ENCODE measurements at places on chromosomes 13 and 19.

- DNase-seq: no peak
These were observed 18.5 kb upstream of the KBTBD7 start for GRCh38 chr13:41212881-41213280.

GRCh38 chr19:5881543-5882299, 11.4 kb upstream of the FUT5 start:
- DNase-seq: no peak

DNA sequence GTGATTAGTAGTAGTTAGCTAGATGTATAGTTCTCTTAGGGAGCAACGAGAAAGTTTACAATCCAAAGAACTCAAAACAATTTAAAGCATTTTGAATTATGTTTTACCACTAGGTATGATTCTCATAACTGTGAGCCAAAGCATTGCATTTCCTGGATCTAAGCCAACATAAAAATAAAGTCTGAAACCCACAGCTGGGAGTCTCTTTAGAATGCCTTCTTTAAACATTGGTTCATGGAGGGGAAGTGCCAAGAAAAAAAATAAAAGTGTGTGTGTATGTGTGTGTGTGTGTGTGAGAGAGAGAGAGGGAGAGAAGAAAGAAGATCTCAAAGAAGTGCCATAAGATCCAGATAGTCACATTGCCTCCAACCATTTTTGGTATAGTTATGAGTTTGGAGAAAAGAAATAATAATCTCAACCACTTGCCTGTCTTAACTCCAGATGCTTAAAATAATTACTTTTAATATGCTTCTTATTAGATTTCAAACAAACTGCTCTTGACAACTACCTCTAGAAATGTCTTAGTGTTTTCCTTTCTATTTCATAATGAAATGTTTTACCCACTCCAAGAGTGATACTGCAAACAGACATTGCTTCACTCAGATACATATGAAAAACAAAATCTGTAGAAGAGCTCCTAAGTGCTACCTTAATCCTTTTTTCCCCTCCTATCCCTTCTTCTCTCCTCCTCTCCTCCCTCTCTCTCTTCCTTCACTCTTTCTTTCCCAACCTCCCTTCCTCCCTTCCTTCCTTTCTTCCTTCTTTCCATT, 554.1 kb downstream of the KCTD12 start:
- no peak for DNase-seq

DNA sequence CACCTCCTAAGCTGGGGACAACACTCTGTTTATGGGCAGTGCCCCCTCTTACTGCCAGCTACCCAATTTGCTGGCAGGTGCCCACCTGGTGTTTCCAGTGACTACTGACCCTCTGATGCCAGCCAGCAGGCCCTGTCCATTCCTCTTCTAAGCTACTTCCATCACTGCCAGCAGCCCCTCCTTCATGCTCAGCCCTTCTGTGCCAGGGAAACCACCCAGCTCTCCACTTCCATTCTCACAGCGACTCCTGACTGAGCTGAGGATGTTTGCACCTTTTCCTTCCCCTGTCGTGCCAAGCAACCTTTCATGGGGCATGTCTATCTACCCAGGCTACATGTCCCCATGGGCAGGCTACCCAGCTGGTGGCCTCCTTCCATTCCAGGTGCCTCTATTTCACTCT, 24.0 kb upstream of the ZNF492 start:
- DNase-seq: no peak

- DNase-seq: no peak
These were observed 1193.8 kb downstream of the SLITRK1 start for GRCh38 chr13:82688400-82688994.

DNA sequence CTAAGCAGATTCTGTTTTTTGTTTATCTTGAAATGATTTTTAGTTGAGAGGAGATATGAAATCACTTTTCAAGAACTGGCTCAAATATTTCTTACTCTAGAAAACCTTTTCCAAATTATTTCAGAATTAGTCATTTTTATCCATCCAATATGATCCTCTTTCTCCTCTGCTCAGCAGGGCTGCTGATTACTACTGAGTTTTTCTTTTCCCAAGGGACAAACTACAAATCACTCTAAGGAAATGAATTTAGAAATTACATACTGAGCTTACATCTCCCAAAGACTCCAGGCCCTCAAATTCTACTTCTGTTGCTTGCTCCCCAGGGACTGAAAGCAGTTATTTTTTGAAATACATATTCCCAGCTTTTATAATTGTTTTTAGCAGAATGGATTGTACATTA, 87.4 kb upstream of the UFM1 start:
- DNase-seq: no peak

- DNase-seq: no peak
These were observed 3.7 kb downstream of the SLC25A42 start for GRCh38 chr19:19067276-19068072.

- no peak for DNase-seq
These were observed 8.2 kb downstream of the CAPN12 start for GRCh38 chr19:38736036-38736412.

GRCh38 chr19:40627486-40628279, 26.5 kb downstream of the LTBP4 start:
- DNase-seq: no peak

DNA sequence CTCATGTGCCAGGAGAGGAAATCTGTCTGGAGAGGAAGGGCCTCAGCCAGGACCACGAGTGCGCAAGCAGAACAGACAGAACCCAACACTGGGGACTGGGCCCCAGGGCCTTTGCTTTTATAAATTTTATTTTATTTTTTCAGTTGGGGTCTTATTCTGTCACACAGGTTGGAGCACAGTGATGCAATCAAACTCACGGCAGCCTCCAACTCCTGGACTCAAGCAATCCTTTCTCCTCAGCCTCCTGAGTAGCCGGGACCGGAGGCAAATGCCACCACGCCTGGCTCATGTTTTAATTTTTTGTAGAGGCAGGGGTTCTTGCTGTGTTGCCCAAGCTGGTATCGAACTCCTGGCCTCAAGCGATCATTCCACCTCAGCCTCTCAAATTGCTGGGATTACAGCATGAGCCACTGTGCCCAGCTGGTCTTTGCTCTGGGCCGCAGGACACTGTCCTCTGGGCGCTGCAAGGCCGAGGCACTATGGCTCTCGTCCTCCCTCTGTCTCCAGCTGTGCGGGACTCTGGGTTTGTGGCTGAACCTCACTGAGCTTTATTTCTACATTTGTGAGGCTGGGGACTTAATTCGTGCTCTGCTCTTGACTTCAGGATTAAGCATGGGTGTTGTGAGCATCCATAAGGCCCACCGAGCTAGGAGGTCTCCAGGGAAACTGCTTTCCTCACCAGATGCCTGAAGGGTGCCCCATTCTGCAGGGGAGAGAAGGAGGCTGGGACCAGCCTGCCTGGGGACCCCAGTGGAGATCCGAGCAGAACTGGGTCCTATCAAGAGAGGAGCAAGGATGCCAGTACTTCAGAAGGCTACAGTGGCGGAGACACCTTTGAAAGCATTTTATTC, 144.2 kb upstream of the VSTM2B start:
- DNase-seq: no peak

DNA sequence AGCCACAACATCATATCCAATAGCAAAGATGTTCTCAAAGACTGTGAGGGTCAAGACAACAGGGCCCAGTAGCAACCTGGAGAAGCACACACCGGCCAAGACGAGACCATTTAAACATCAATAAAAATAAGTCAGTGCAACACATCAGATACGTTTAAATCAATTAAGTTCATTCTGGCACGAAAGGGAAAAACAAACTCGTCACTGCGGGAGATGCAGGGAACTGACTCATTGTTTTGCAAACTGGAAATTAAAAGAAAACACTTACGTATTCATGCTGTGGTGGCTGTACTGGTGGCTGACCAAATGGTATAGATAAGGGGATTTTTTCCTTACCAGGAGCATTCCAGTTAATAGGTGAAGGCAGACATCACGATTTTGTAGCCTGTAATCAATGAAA, 26.3 kb upstream of the SLC15A1 start:
- DNase-seq: no peak

GRCh38 chr19:50713556-50714236, 5.9 kb downstream of the SHANK1 start:
- DNase-seq: no peak

DNA sequence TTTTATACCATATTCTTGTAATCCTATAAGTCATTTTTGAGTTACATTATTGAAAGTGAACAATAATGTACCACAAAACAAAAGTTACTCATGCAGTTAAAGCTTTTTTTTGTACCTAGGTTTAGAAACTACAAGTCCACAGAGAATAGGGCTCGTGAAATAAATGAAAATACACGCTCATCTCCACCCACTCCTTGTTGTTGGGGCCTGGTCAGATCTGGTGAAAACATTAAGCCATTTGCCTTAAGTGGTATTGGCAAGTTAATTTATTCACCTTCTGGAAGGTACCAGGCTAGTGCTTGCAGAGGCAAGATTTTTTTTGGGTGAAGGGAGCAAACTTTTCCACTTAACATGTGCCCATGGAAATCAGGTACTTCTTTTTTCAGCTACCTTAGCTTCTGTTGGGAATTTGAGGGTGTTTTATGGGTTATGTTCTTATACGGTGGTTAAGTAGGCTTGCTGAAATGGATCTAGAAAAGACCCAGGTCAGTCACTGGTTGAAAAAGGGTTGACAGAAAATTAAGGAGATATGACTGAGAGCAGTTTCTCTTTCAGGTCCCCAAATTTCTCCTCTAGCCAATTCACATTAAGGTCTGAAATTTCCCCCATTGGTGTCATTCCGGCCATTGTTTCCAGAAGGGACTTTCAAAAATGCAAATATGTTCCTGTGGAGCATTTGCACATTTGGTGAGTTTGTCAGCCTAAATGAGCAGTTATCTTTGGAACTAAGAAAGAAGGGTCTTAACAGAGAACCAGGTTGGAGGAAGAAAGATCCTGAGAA, 143.3 kb downstream of the KCNRG start:
- no peak for DNase-seq

DNA sequence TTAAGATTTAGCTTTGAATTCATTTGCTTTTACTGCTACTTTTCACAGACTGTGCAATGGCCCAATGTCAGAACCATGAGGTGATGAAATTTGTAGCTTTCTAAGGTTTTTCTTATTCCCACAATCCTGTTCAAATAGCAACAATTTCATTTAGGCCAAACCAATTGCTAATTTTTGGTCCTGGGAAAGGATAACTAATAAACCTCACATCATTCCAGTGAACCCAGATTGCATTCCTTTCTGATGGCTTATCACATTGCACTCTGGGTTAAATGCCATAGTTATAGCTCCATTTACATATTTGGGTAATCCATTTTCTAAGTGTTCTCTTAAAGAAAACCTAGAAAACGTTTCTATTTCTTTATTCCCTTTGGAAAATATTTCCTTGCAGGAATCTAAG, 22.9 kb upstream of the POMP start:
- no peak for DNase-seq

- DNase-seq: no peak
These were observed 43.0 kb downstream of the METTL21C start for GRCh38 chr13:102651892-102652291.

- DNase-seq: no peak
These were observed 29.0 kb downstream of the GPX4 start for GRCh38 chr19:1132552-1133383.

DNA sequence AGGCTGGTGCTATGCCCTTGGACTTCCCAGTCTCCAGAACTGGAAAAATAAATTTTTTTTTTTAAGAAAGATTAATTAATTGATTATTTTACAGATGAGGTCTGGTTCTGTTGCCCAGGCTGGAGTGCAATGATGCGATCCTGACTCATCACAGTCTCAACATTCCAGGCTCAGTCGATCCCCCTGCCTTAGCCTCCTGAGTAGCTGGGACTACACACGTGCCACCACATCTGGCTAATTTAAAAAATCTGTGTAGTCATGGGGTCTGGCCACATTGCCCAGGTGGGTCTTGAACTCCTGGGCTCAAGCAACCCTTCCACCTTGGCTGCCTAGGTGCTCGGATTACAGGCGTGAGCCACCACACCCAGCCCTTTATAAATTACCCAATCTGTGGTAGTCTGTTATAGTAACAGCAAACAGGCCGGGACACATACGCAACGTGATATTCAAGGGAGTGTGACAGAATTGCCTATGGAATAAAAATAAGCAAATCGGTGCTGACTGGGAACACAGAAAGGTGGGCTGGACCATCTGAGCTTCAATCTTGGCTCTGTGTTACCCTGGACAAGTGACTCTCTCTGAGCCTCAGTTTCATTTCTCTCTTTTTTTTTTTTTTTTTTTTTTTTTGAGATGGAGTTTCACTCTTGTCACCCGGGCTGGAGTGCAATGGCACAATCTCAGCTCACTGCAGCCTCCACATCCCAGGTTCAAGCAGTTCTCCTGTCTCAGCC, 42.8 kb downstream of the PIN1 start:
- no peak for DNase-seq

DNA sequence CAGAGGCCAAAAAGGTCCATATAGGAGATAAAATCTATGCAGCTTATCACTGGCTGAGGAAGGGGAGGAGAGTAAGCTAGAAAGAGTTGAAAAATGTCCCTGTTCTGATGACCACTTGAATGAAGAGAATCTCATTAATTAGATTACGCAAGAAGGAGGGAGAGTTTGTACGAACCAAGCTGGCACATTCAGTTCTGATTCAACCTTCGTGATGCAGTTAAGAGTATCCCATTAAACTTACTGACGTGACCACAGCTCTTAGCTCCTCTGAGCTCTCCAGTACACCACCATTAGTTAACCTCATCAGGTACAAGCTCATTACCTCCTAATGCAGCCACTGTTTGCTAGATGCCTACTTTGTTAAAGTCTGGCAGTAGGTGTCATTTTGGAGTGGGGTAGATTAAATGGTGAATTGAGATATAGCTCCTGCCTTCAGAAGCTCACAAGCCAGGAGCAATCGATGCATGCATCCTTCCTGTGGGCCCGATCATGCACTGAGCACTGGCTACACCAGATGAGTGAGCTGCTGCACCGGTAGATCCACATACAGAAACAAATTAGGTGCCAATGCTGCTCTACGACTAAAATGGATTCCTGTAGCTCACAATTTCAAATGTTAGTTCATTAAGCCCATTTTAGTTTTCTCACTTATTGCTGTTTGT, 458.3 kb downstream of the COG6 start:
- DNase-seq: no peak

DNA sequence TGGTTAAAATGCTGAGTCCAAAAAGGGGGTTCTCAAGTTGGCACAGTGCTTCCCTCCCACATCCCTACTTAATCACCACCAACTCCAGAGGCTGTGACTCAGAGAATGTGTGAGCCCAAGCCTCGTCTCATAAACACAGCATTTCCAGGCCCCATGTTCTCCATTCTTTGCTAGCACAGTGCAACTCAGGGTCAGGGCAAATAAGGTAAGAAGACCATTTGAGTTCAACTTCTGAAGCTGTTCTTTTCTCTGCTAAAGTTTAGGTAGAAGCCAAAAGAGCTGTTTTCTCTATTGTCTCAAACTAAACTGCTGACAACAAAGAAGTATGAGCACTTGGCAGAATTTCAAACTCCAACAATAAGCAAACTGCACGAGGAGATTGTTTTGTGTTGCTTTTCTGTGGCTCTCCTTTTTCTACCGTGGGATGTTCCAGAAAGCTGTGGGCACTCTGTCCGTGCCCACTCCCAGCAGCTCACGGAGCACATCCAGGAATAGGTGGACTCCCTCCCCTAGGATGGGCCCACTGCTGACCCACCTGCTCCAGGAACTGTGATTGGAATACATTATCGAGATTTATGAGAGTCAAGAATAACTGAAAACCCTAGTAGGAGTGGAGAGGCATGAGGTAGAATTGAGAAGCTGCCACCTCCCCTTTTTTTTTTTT, 494.3 kb downstream of the COG6 start:
- DNase-seq: no peak

- peak; percentile 30 for DNase-seq
These were observed 10.6 kb upstream of the ZNF358 start for GRCh38 chr19:7505288-7505681.

All from NCI-H1105 (cell line).